ENCODE measurements at places on chromosomes 1 and 21.

DNA sequence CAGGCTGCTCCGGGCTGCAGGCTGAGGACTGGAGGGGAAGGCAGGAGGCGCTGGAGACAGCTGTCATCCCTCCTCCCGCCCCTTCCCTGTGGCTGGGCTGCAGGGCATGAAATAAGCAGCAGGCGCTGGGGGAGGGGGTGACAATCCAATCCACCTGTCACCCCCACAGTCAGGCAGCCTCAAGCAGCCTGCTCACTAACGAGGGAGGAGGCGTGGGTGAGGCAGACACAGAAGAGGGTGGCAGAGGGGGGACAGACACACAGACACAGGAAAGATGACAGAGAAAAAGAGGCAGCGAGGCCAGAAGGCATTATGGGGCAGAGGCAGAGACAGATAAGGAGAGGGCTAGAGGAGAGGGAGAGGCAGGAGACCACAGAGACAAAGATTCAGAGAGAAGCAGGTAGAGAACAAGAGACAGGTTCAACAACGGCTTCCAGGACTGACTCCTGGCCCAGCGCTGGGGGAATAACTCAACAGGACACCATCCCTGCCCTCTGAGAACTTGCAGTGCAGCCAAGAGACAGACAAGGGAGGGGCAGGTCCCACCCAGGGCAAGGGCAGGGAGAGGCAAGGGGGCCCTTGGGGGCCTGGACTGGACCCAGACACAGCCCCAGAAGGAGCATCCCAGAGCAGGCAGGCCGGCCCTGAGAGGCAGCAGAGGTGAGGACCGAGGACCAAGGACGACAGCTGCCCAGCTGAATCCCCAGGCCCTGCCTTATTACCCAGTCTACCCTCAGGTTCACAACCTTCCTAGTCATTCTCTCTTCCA lies 11.2 kb downstream of the MEF2D start:
- DNase-seq = peak; percentile 77

- no peak for DNase-seq
Observed at GRCh38 chr21:27564684-27565301, 597.9 kb upstream of the ADAMTS5 start.

DNA sequence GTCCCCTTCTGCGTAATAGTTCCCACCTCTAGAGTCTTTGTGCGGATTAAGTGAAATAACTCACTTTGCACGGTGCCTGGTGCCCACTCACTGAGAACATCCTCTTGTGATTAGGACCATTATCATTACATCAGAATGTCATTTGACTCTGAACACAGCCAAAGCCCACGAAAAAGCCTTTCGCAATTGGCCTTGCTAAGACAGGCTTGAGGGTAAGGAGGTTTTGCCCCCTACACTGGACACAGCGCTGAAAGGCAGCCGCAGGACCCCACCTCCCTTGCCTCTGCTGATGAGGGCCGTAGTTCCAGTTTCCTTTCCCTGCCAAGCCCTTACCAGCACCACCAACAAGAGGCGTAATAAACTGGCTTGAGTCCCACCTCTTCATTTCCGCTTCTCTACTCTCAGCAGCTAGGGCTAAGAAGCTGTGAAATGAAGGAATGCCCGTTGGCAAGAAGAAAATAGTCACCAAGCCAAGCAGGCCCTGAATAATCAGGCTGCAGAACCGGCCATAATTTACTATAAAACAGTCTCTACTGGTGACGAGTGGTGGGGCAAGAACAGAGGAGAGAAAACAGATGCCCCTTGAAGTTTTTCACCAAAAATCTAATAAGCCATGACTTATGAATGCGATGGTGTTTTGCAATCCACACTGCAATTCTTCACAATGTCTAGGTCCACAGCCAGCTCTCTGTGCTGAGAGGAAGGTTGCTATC lies 53.1 kb downstream of the SH3GLB1 start:
- no peak for DNase-seq

- no peak for DNase-seq
Observed at GRCh38 chr1:117051224-117052064, 8.7 kb upstream of the TTF2 start.

DNA sequence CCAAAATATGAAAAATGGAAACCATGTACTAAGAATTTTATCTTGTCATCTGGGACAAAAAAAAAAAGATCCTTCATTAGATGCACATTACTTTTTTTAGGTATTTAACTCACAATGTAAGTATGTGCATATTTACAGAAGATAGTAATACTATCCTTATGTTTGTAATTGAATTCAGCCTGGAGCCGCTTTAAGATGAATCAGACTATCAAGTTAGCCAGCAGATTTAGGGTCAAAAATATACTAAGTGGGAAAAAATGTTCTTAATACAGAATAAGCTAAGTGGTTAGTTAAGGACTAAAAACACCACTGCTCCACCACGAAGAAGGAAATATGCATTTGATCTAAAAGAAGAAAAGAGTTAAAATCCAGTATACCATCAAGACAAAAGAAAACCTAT lies 49.1 kb downstream of the DSCAM start:
- no peak for DNase-seq
